ENCODE measurements at places on chromosomes 4 and X. TPM values are rescaled to one million over a fixed set of nuclear protein-coding genes. Genes with fewer than 3 reads are reported as not detected.

DNA sequence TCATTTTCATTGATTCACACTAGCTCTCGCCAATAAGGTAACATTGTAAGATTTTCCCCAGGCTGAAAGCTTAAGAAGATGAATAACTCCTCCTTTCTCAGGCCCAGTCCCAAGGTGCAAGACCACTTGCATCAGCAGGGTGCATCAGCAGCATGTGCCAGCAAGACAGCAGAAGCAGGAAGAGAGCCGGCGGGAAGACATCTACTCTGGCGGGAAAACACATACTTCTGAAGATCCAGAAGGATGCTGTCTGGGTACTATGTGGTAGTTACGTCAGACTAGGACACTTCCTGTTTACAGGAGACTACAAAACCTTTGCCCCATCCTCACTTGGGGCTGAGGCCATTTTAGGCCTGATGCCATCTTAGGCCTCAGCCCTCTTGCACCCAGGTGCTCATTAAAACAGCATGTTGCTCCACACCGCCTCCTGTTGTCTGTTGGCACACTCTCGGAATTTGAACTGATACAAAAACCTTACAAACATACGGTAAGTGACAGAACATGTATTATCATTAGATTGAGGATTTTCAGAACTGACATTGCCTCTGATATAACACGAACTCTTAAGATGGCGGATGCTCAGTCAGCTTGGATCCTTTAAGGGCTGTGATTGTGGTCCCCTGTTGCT lies 886.5 kb upstream of the EPHA5 start:
- DNase-seq = no peak

- no peak for DNase-seq
These were observed 40.8 kb downstream of the LRBA start for GRCh38 chr4:150974252-150974640.

DNA sequence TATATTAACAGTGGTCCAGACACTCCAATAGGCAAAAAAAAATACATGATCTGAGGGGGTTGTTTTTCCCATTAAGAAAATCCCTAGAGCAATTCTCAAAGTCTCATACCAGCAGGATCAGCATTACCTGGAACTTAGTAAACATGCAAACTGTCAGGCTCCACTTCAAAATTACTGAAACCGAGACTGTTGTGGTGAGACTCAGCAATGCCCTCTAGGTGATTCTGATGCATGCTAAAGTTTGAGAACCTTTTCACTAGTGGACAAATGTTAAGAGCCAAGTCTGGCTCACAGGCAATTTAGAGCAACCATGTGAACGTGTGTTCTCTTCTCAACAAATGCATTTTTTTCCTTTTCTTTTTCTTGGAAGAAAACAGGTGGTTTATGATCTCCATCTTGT lies 30.2 kb downstream of the NEK1 start:
- no peak for DNase-seq

- DNase-seq = peak; percentile 53
These were observed 28.2 kb upstream of the CEP135 start for GRCh38 chr4:55920571-55920970.

DNA sequence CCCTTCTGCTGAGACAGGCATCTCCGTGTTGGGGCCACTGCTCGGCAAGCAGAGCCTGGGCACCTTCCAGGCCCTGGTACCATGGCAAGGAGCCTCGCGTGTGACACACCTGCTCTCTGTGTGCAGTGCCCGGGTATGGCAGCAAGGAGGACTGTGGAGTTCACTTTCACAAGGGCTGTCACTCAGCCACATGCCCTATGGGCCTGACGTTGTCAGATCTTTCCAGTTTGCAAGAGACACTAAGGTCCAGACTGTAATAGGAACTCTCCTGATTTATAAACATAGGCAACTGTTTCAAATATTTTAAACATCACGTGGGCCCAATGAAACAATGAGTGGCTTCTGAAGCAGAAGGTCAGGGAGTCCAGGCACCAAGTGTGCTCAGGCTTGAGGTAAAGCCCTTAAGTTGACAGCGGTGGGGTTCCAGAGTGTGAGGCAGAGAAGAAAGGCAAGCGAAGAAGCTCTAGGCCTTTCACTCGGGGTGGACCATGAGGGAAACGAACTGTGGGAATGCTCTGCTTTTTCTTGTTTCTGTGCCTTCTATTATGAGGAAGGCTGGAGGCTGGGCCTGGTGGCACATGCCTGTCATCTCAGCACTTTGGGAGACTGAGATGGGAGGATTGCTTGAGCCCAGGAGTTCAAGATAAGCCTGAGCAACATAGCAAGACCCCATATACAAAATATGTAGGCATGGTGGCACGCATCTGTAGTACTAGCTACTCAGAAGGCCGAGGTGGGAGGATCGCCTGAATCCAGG lies 108.6 kb upstream of the TRIM2 start:
- no peak for DNase-seq

DNA sequence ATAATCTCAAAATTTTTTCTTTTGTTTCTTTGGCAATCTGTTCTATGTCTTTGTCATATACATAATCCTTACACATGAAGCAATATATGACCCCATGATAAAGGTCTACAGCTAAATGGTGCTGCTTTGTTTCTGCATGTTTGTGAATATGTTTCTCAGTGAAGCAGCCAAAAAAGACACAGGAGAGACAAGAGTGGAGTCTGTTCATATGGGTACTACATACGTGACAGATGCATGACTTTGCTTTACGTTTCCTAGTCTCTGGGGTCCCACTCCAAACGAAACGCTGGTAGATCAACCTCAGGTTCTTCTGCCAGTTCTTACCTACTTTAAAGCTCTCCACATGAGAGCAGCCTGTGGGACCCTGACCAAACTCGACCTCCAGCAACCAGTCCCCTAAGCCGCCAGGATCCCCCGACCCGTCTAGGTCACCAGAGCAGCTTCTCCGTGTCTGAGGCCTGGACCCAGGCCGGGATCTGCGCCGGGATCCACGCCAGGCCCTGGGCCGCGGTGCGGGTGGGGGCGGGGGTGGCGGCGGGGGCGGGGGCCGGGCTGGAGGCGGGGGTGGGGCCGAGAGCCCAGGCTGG lies 1.5 kb downstream of the USP51 start:
- no peak for DNase-seq

DNA sequence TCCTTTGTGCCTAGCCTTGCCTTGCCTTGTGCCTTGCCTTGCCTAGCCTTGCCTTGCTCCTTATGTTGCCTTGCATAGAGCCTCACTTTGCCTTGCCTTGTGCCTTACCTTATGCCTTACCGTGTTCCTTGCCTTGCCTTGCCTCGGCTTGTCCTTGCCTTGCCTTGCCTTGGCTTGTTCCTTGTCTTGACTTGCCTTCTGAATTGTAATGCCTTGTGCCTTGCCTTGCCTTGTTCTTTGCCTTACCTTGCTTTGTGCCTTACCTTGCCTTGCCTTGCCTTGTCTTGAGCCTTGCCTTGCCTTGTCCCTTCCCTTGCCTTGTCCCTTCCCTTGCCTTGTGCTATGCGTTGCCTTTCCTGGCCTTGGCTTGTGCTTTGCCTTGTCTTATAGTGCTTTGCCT lies 90.2 kb downstream of the TAB3 start:
- no peak for DNase-seq

- DNase-seq = no peak
These were observed 145.9 kb downstream of the PCDH19 start for GRCh38 chrX:100264200-100264599.

- DNase-seq = no peak
These were observed 28.6 kb upstream of the OGT start for GRCh38 chrX:71504346-71504745.

GRCh38 chrX:146456058-146456457 lies 353.5 kb upstream of the CXorf51B start:
- no peak for DNase-seq

GRCh38 chrX:8201896-8202331 lies 30.8 kb upstream of the VCX2 start:
- no peak for DNase-seq

- no peak for DNase-seq
These were observed 157.1 kb downstream of the CPXCR1 start for GRCh38 chrX:88903989-88904718.

DNA sequence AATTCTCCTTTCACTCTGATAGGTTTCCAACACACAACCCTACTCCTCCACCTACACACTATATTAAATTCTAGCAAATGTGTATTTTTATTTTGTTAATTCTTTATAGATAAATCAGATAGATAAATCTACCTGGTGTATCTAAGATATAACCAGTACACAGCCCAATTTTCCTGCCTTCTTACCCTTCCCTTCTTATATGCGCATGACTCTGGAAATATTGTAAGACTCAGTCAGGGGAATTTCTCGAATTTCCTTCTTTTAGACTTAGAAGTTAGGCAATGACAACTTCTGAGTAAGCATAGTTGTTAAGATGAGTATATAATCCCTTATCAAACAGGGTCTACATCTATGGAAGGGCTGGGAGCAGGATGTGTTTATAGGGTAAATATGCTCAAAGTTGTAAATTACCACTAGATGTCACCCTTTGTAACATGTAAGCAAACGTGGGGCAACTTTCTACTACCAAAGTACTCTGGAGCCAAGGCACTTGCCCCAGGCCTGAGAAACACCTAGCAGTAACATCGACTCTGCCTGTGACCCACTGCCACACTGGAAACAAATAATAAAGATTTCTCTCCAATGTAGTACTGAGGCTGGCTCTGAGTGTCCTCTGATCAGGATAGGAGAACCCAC lies 444.7 kb downstream of the IQCM start:
- peak; percentile 70 for DNase-seq

- DNase-seq = no peak
These were observed 91.7 kb downstream of the CORIN start for GRCh38 chr4:47746122-47746521.

DNA sequence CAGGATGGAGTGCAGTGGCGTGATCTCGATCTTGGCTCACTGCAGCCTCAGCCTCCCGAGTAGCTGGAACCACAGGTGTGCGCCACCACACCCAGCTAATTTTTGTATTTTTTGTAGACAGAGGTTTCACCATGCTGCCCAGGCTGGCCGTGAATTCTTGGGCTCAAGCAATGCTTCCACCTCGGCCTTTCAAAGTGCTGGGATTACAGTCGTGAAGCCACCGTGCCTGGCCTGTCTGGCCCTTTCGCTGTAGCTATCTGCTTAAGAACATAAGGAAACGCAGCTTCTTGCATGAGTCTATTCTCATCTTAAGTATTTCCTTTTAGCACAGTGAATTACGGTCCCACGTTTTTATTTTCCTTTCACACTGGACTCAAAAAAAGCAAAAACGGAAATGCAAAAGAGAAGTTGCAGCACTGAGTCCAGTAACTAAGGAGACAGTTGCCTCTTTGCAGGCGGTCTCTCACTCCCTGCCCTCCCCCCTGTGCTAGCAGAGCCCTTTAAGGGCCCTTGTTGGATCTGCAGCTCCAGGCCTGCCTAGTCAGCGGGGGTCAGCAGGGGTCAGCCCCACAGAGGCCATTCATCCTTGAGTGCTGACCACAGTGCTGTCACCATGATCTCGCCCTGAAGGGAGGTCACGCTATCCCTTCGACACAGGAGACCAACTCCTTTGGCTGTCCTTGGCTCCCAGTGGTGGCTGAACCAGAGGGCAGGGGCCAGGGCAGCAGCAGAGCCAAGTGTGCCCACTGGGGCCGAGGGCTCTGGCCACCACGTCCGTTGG lies 21.8 kb upstream of the TBC1D14 start:
- peak; percentile 43 for DNase-seq

DNA sequence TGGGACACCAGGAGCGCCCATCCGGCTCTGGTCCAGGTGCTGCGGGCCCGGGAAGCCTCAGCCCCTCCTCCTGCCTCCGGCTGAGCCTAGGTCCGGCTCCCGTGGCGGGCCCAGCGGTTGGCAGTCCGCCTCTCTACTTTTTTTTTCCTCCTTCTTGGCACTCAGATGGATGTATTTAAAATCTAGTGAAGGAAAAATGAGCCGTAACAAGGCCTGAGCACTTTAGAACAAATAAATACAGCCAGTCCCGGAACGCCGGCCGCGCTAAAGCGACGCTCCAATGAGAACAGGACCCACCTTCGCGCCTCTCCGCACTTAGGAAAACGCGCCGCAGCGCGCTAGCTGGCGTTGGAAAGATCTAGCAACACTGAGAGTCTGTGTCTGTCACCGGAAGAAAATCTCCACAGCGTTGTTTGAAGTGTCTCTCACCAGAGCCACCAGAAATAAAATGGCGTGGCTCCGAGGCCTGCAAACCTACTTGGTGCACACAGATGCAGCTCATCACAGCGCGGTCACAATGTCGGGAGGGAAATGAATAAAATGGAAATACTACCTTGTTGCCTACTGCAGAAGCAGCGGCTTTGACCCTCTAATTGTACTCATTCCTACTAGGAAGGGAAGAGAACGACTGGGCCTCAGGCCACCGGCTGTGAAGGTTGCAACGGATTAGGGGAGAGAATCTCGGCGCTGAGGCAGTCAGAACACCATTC lies 4.7 kb downstream of the NEUROG2 start:
- no peak for DNase-seq

DNA sequence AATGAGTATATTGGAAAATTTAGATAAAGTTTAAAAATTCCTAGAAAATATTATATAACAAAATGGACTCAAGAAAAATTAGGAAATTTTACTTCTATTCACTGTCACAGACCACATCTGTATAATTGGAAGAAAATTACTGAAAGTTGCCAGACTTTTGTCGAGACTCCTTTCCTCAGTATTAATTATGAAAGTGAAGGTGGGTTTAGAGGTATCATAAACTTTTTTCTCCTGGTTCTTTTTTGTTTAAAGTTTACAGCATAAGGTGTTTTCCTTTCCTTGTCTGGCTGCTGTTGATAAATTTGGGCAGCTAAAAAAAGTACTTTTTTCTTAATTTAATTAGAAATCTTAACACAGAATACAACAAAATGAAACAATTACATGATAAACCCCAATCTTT lies 6.7 kb upstream of the TEX13D start:
- DNase-seq = no peak

GRCh38 chrX:43676971-43677572 lies 21.0 kb downstream of the MAOA start:
- DNase-seq = peak; percentile 35

DNA sequence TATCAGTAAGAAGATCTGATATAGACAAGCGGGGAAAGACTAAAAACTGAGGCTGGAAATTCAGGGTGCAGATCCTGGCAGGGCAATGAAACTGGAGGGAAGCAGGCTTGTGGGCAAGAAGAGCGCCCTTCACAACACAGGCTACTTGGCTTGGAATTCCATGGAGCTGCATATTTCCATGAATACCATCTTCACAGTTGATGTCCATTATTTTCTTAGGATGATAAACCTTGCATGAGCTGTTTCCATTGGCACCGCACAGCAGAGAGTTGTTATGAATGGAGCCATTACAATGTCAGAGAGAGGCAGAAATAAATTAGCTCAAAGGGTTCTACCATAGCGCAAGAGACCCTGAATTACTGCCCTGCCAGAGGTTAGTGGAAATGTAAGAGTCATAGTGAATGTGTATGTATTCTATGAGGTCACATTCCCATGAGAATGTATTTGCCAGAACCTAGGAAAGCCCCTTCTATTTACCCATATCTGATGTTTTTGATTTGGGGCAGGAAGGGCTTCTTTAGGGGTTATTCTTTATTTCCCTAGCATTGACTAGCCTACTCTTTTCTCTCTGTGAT lies 215.6 kb downstream of the PALLD start:
- no peak for DNase-seq

GRCh38 chrX:153689654-153690465 lies 2.1 kb downstream of the SLC6A8 start:
- no peak for DNase-seq

- peak; percentile 40 for DNase-seq
These were observed 38.3 kb downstream of the SUPT20HL1 start for GRCh38 chrX:24398766-24399165.

The SCOC gene
- total RNA-seq = 86.6 TPM

The TLR6 gene
- 2.9 TPM for total RNA-seq

The MAGEA6 gene
- not detected for total RNA-seq

The PNMA3 gene
- not detected for total RNA-seq

The LPAR4 gene
- 3.8 TPM for total RNA-seq

The DRD5 gene
- not detected for total RNA-seq

The NAP1L3 gene
- 0.86 TPM for total RNA-seq

The ODAPH gene
- not detected for total RNA-seq

The RNF150 gene
- 0.45 TPM for total RNA-seq

All from LHCN-M2 (cell line).